Stimulated activated CD8-positive, alpha-beta memory T cell treated with anti-CD3 and anti-CD28 coated beads, Interleukin-7, amount 100 ng/mL, for 24 hours (primary cell): ENCODE measurements at places on chromosomes 3 and 15.

DNA sequence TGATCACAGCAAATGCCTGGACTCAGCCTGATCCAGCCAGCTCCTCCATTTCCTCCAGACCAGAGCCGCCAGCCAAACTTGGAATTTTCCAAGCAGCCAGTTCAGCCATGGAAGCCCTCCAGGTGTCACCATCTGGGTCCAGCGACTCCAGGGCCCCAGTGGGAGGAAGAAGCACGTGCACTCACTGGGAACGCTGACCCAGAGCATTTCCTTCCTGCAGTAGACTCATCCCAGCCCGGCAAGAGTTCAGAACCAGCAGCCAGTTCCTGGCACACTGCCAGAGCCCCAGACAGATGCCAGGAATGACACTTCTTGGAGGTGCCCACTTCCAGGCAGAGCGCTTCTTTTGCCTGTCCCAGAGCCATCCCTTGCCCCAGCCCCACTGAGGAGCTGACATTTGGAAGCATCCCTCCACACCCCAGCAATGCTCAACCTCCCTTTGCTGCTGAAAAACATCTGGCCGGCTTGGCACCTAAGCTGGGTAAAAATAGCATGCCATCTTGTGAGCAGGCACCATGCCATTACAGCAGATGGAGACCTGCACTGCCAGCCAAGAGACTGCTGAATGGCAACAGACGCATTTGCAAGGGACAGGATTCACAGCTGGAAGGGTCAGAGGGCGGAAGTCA, 460.3 kb upstream of the PROK2 start:
- DNase-seq, result no peak

DNA sequence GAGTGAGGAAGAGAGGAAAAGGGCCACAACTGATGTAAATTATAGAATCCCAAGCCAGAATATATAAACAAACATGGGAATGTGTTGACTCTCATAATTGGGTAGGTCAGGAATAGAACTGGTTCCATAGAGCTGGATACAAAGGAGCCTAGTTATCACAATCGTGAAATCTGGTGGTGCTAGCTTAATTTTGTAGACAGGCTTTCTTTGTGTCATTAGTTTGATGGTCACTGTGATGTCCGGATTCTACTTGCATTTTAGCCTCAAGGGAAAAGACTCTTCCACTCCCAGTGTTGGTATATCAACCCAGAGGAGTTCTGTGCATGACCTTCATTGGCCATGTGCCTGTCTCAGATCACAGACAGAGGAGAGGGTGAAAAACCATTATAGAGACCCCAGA, 81.8 kb downstream of the NLGN1 start:
- DNase-seq, result no peak

DNA sequence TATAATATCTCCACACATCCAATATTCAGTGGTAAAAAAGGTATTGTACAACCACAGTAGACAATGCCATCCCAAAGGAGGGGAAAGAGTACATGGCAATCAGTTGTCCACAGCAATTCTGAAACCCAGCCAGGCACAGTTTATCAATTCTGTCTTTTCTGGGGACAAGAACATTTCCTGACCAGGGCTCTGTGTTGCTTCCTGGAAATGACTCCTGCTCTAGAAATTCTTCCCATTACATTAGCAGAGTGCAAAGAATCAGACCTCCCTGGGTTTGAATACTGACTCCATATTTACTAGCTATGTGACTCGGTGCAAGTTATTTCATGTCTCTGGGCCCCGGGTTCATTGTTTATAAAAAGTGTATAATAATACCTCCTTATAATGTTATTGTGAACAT, 220.4 kb upstream of the CFAP20DC start:
- no peak for DNase-seq

- DNase-seq, result no peak
Measured at GRCh38 chr15:32688151-32688639, 29.6 kb upstream of the GREM1 start.

GRCh38 chr3:152738656-152739055, 96.3 kb upstream of the P2RY1 start:
- DNase-seq, result no peak

GRCh38 chr3:59782664-59783063, 732.8 kb upstream of the CFAP20DC start:
- DNase-seq, result no peak

- no peak for DNase-seq
Measured at GRCh38 chr3:97662762-97663161, 101.8 kb upstream of the ARL6 start.

DNA sequence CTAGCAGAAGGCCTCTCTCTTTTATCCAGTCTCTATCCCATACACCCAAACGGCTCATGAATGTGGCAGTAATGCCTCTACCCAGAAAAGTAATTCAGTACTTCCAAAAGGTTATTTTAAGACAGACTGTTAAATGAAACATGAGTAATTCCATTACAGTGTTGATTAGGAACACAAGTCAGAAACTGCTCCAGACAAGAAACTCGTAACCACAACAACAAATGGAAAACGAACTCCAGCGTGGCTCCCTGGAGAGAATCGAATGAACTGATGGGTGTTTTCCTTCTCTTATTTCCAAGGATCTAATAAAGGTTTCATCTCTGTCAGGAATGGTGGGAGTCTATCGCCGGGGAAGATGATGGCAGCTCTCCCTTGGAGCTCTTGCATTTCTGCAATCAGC, 228.4 kb downstream of the MAGI1 start:
- no peak for DNase-seq

GRCh38 chr3:60760145-60760544, 491.1 kb downstream of the FHIT start:
- no peak for DNase-seq

GRCh38 chr3:187327845-187328244, 36.3 kb upstream of the MASP1 start:
- no peak for DNase-seq

DNA sequence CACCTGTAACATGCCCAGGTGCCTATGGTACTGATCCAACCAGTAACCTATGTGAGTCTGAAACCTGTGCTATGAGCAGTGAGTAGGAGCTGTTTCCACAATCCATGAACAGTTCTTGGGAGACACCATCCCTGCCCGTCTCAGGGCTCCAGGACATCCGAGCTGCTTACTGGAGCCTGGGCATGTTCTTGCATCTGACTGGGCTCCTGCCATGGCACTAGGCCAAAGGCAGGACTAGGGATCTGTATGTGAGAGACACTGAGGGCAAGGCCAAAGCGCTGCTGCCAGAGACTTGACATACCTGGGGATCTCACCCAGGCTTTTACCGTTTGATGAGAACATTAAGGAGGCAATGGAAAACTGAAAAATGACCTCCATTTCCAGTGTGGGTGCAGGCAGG, 59.8 kb downstream of the WDR76 start:
- no peak for DNase-seq

GRCh38 chr3:37937156-37937555, 53.4 kb upstream of the VILL start:
- DNase-seq, result no peak

DNA sequence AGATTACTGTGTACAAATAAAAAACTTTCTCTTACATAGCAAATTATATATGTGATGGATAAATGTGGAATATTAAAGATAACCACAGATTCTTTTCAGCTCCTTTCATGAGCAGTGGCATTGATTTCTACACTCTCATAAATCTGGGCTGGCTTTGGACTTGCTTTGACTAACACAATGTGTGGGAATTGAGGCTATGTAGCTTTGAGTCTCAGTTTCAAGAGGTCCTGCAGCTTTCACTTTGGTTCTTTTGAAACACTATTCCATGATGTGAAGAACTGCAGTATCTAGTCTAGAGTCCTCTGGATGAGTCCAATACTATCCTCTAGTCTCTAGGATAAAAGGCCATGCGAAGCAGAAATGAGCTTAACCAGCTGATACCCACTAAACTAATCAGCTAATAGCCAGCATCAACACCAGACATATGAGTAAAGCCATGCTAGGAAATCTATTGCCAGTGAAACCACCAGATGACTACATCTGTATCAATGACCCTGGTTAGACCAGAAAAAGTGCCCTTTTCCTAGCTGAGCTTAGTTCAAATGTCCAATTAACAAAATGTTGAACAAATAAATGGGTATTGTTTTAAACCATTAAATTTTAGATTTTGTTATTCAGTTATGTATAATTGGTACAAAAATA, 274.9 kb upstream of the ZPLD1 start:
- DNase-seq, result no peak

DNA sequence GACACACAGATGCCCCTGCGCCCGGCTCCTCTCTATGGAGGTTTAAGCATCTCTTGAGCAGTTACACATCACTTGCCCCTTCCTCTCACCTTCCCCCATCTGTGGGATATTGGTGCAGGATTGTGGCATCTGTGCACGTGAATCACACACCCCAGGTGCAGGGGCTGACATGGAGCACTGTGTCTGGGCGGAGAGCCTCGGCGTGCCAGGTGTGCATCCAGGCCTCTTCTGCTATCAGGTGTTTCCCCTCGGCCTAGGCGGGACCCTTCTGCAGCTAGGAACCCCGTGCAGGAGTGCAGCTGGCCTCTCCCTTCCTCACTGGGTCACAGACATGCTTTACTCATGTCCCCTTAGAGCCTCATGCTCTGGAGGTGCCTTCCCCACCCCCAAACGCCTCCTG, 33.4 kb upstream of the MUC13 start:
- no peak for DNase-seq

GRCh38 chr3:136678981-136679380, 73.2 kb downstream of the STAG1 start:
- no peak for DNase-seq

DNA sequence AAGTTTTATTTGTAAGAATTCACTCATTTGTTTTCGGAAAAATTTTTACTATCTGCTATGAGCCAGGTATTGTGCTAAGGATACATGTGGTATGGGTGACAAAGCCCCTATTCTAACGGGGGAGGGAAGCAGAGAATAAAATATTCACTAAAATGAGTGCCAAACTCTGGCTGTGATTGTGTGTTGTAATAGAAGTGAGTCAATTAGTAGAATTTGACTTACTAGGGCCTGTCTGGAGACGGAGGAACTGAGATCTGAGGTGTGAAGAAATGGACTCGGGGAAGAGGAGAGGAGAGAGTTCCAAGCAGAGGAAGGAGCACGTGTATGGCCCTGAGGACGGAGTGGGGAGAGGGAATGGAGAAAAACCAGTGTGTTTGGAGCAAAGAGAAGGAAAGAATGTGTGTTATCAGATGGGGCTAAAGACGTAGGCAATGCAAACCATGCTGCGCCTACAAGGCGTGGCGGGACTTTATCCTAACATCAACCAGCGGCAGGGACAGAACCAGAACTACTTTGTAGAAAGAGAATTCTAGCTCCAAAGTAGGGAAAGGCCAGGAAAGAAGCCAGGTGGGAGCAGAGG, 89.1 kb downstream of the OSBPL10 start:
- no peak for DNase-seq

GRCh38 chr15:80242132-80242769, 9.8 kb downstream of the CTXND1 start:
- no peak for DNase-seq

- no peak for DNase-seq
Measured at GRCh38 chr3:80542456-80542855, 774.7 kb upstream of the ROBO1 start.

DNA sequence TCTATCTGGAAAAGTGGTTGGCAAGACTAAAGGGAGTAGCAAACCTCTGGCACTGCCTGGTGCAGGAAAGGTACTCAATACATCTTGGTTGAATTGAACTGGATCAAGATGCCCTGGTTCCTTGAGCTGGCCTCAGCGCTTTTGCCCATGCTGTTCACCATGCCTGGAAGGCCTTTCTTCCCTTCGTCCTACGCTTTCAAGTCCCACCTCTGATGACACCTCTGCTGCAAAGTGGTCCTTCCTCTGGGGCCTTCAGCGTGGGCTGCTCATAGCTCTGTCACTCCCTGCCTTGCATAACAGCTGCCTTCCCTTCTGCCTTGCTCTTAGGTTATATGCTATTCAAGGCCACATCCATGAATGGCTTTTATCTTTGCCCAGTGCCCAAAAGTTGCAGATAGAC, 23.0 kb downstream of the ITGA11 start:
- no peak for DNase-seq

GRCh38 chr3:122916084-122916483, 111.5 kb downstream of the SEMA5B start:
- DNase-seq, result no peak

- DNase-seq, result no peak
Measured at GRCh38 chr3:182914341-182914740, 66.0 kb downstream of the DCUN1D1 start.

GRCh38 chr3:16888785-16889607, 4.2 kb downstream of the PLCL2 start:
- DNase-seq, result no peak

- no peak for DNase-seq
Measured at GRCh38 chr15:40702077-40702476, 7.1 kb downstream of the RAD51 start.

- DNase-seq, result no peak
Measured at GRCh38 chr15:75348562-75349350, 1.9 kb downstream of the NEIL1 start.

DNA sequence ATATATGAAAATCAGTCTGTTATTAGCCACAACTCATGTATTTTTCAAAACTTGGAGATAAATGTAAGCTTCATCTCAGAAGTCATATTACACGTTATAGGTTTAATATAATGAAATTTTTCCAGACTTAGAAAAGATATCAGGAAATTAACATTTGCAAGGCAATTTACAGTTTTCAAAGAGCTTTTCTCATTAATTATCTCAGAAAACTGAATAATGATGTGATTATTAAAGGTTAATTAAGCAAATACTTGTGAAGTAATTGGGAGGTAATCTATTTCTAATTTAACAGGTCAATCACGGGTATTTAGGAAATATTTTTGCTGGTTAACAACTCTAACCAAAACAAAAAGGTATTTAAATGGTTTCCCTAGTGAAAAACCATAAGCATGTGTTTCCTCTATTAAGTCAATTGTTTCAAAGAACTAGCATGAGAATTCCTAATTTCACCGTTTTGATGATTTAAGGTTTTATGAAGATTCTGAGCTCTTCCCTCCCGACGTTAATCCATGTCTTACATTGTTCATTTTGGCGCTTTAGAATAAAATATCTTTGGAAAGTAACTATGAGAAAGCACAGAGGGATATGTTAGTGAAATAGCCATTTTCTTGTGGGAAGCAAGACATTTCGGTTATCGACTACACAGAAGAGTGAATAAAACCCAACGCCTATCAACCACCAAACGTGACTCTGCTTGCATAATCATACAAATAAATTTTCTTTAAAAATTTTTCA, 1.5 kb upstream of the NEO1 start:
- no peak for DNase-seq

GRCh38 chr15:33158366-33158765, 36.1 kb downstream of the FMN1 start:
- DNase-seq, result no peak

- DNase-seq, result no peak
Measured at GRCh38 chr3:172307141-172307560, 141.1 kb downstream of the GHSR start.

DNA sequence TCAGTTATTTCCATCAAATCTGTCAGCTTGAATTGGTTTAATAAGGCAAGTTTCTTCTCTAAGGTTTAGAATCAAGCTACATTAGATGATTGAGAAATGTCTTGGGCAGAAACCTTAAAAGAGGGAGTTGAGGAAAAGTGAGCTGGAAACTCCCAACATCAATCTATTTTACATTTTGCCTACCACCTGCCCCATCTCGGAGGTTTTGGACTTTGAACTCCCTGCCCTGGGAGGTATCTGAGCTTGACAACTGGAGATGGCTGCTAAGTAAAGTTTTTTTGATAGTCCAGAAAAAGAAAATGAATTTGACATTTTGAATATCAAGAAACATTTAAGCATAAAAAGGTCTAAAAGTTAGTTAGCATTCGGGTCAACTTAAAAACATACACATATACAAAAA, 234.2 kb downstream of the NFKBIZ start:
- DNase-seq, result no peak
